ENCODE measurements at places on chromosomes 2 and 18. TPM values are rescaled to one million over a fixed set of nuclear protein-coding genes. Genes with fewer than 3 reads are reported as not detected.

The SLC5A7 gene
- not detected for total RNA-seq

The NOSTRIN gene
- not detected for total RNA-seq

The SFXN5 gene
- 5.5 TPM for total RNA-seq

The DPYSL5 gene
- not detected for total RNA-seq

The UPP2 gene
- total RNA-seq: not detected

The RFX8 gene
- not detected for total RNA-seq

The PARD6G gene
- 35.7 TPM for total RNA-seq

The ZNF521 gene
- total RNA-seq: 18.0 TPM

The RAPGEF4 gene
- total RNA-seq: 3.2 TPM

The IL1B gene
- 5.0 TPM for total RNA-seq

The ASIC4 gene
- 0.16 TPM for total RNA-seq

The IL1RN gene
- 18.0 TPM for total RNA-seq

The PRKAG3 gene
- total RNA-seq: not detected

The FLACC1 gene
- total RNA-seq: 0.75 TPM

The TRIM54 gene
- not detected for total RNA-seq

The TMEM37 gene
- total RNA-seq: not detected

The STON1 gene
- total RNA-seq: 2.5 TPM

Measured in mammary epithelial cell (primary cell).